NCI-H524 treated with DMSO at 0.1 percent for 48 hours (cell line): ENCODE measurements at places on chromosomes 11 and 22.

GRCh38 chr11:3003396-3004231 is 11.5 kb upstream of the NAP1L4 start:
- no peak for DNase-seq

GRCh38 chr11:58888579-58888978 is 44.1 kb upstream of the GLYATL2 start:
- DNase-seq = no peak

- no peak for DNase-seq
Measured at GRCh38 chr11:57312511-57313021, 12.2 kb downstream of the TNKS1BP1 start.

DNA sequence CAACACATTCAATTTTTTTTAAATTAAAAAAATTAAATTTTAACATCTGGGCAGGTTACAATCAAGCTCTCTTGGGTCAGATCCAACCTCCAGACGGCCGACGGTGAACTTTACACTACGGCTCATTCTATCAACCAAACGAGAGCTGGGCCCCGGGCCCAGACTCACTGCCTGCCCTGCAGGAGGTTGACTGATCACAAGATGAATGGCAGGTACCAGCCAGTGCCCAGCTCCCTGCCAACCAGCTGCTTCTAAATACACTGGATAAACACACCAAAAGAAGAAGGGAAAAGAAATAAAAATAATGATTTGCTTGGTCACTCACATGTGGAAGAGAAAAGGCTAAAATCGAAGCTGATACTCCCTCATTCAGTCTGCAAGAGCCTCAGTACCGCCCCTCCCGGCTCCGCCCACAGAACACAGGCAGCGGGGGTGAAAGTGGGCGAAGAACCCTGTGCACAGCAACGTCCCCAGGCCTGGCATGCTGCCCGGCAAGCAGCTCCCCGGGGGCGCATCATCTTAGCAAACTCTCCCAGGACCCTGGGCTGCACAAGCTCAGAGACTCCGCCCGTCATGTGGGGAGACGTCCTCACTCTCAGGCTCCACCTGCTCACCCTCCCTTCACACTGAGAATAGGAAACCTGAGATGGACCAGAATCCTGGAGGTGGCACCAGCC is 303.4 kb downstream of the SHANK2 start:
- no peak for DNase-seq

- DNase-seq = peak; percentile 88
Measured at GRCh38 chr11:62727165-62727871, at the start of gene HNRNPUL2. Gene HNRNPUL2 (minus strand): TSS chr11:62727457. CDS start chr11:62727156, 301 bp downstream.

GRCh38 chr11:44361813-44362212 is 51.9 kb upstream of the ALX4 start:
- no peak for DNase-seq

GRCh38 chr11:46564459-46564858 is 29.4 kb downstream of the AMBRA1 start:
- DNase-seq = no peak

- no peak for DNase-seq
Measured at GRCh38 chr11:27869701-27870100, 169.4 kb upstream of the BDNF start.

- no peak for DNase-seq
Measured at GRCh38 chr11:42958635-42959034, 353.2 kb upstream of the API5 start.

GRCh38 chr22:30265823-30266444 is 717 bp downstream of the OSM start:
- DNase-seq = no peak

DNA sequence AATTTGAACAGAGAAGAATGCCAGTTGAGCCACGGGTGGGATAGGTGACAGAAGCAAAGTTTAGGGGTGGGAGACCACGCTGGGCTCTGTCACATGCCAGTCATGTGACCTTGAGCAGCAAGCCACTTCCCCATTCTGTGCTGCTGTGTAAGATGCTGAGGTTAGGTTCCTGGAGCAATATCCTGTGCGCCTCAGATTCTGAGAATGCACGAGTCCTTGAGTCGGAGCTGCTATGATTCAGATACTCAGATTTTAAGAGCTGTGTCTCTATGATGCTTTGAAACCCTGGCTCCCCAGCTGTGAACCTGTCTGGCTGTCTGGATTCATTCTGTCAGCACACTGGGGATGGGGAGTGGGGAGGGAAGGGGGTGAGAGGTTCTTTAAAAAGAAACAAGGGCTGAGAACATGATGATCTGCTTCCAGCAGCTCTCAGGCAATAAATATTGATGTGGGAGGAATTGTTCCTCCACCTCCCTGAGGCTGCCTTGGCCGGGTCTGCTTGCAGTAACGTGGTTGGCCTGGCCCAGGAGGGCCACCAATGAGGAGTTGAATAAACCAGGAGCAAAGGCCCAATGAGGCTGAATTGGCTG is 24.0 kb downstream of the SLCO2B1 start:
- no peak for DNase-seq

DNA sequence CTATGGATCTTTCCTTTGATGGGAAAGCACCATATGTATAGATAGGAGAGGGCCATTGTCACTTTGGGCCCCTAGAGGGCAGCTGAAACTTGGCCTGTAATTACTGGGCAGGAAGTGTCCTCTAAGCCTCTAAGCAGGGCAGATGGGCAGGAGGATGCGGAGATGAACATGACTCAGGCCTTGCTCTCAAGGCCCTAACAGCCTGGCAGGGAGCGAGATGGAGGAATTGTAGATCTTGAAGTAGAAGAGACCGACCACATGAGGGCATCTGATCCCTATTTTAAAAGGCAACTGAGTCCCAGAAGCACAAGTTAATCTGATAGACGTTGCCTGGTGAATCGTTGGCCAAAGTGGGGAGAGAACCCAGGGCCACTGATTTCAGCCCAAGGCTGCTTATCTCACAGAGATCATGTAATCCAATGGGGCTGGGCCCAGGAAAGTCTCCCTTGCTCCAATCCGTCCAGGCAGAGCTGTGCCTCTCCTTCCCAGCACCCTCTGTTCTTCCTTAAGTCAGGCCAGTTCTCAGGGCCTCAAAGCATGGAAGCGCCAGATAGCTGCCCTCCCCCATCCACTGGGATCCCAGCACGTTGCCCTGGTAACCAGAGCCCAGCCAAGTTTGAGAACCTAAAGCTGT is 2.5 kb upstream of the SEPTIN3 start:
- DNase-seq = peak; percentile 93

DNA sequence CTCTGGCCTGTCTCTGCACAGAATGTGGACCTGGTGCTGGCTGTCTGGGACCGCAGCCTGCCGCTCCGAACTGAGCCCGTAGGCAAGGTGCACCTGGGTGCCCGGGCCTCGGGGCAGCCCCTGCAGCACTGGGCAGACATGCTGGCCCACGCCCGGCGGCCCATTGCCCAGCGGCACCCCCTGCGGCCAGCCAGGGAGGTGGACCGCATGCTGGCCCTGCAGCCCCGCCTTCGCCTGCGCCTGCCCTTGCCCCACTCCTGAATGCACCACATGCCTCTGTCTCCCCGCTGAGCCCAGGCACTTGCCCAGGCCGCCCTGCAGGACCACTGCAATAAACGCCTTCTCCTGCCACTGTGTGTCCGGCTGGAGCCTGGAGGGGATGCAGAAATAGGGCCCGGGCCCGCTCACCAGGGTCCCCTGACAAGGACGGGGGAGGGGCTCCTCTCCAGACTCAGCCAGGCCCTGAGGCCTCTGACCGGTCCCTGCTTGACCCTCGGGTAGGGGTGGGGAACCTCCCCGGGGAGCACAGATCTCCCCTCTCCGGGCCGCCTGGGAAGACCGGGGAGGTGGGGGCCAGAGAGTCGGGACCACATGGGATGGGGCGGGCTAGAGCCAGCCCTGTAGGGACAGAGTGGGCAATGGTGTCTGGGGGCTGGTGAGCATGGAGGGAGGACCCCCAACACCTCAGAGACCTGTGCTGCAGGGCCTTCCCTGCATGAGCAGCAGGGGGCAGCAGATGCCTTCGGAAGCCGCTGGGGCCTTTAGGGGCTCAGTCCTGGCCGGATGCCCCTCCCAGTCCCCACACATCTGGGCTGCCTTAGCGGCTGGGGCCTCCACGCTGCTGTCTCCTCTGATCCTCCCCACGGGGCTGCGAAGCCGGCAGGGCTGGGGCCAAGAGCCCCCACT is 1.4 kb upstream of the TNNI2 start:
- no peak for DNase-seq

DNA sequence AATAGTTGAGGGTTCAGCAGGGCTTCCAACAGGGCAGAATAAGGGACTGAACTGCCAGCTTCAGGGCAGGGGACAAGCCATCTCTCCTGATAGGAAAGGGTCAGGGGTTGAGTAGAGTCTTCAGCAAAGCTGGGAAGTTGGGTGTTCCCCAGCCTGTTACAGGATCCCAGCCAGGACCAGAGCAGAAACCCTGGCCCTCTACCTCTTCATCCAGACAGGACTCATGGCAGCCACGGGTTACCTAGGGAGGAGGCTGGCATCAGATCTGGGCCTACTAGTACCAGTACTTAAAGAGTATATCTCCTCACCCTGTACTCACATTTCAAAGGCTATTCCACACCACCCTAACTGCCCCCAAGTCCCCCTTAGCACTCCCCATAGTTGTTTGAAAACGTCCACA is 2.4 kb upstream of the TAF10 start:
- no peak for DNase-seq

GRCh38 chr11:24762076-24762475 is 265.2 kb downstream of the LUZP2 start:
- no peak for DNase-seq

- DNase-seq = no peak
Measured at GRCh38 chr11:78752494-78752893, 177.8 kb upstream of the NARS2 start.

- no peak for DNase-seq
Measured at GRCh38 chr11:61628662-61628970, 47.7 kb upstream of the SYT7 start.

DNA sequence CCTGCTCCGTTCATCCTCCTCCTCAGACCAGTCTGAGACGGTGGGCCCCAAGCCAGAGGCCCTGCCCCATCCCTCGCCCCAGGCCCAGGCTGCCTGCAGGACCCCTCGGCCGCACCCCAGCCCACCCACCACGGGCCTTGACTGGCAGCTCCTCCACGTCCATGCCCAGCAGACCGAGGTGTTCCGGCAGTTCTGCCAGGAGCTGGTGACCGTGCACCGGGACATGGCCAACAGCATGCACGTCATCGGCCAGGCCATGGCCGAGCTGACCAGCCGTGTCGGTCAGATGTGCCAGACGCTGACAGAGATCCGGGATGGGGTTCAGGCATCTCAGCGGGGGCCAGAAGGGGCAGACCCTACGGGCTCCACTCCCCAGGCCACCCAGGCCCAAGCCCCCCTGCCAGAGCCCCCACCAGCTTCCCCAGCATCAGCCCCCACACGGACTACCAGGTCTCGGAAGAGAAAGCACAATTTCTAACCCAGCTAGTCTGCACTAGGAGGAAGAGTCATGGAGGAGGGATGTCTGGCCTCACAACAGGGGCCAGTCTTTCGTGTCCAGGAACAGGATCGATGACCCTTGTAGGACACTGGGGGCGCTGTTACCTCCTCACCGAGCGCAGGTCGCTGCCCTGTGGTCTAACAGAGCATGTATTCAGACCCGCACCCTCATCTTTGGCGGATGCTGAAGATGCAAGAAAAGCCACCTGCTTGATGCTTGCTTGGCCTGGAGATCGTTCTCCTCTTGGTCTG is 66.3 kb downstream of the PRDM11 start:
- no peak for DNase-seq

DNA sequence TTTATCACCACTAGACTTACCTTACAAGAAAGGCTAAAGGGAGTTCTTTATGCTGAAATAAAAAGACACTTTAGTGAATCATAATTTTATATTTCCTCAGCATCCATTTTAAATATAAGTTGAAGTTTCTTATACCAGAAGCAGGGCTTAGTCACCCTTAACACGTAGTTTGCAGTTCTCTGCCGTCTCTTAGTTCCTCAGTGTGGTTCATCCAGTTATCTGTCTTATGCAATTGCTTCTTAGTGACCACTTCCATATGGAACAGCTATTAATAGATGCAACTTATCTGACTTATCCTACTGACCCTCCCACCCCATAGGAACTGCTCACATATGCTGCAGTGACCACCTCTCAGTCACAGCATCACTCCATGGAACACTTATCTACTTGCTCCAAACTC is 11.7 kb upstream of the SLC36A4 start:
- no peak for DNase-seq

- no peak for DNase-seq
Measured at GRCh38 chr11:46285594-46286033, 8.2 kb downstream of the CREB3L1 start.

DNA sequence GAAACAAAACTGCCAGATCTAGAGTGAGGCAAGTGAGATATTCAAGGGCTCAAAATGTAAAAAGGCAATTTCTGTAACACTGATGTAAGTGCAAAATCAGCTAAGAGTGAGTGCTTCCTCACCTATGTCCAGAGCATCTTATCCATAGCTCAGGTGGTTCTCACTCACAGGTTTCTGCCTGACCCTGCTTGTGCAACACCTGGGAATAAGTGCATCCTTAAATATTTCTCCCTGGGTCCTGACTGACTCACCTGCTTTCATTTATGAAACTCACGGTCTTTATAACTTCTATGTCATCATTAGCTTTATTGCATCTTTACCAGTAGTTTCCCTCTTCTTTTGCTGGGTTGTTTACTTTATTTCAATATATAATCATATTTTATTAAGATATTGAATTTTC is 260.6 kb downstream of the CNTN5 start:
- DNase-seq = no peak

DNA sequence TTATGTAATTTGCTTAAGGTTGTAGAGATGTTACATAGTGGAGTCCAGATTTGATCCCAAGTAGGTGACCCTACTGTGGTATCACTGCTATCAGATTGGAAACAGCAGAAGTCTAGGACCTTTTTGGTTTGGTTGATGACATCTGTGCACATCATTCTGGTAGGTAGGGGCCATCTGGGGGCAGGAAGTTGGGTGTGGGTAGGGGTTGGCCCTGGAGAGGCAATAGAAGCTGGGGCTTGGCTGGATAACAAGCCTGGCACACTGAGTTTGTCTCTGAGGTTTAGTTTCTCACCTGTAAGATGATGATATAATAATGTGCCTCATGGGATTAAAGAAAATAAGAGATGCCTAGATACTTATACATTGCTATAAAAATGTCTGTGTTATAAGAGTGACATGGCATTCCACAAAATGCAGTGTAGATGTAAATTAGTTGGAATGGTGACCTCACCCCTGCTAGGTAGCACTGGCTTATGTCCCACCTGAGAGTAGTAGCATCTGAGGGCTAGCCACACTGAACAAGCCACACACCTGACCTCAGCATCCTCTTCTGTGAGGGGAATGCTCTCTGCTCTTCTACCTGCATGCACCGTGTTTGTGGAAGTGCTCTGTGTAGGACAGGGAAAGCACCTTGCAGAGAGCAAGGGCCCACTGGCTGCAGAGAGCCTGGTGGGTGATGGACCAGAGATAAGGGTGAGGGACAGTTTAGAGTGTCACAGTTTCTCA is 36.9 kb downstream of the PTPRJ start:
- DNase-seq = no peak

DNA sequence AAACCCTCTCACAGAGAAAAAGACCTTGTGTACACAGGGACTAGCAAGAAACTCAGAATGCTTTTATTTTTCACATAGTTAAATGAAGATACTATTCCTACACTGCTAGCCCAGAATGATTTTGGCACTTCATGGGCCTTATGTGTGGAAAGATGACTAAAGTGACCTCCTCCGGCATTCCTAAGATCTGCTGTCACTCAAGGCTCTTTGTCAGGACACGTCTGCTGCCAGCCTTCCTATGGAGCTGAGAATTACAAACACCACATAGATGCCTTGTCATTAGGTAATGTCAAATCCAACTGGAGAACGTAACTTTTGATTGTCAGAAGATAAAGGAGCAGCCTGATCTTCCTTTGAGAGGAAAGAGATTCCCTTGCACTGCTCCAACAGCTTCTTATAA is 249.1 kb downstream of the FAT3 start:
- no peak for DNase-seq

- peak; percentile 24 for DNase-seq
Measured at GRCh38 chr22:35839841-35840301, 122.2 kb downstream of the APOL5 start.

- no peak for DNase-seq
Measured at GRCh38 chr11:33588056-33588455, 112.6 kb downstream of the C11orf91 start.
